NCI-H446 (cell line): ENCODE measurements at places on chromosomes 5 and 9.
A peak's percentile ranks its signal among the peaks of the same experiment; 100 is the strongest.

DNA sequence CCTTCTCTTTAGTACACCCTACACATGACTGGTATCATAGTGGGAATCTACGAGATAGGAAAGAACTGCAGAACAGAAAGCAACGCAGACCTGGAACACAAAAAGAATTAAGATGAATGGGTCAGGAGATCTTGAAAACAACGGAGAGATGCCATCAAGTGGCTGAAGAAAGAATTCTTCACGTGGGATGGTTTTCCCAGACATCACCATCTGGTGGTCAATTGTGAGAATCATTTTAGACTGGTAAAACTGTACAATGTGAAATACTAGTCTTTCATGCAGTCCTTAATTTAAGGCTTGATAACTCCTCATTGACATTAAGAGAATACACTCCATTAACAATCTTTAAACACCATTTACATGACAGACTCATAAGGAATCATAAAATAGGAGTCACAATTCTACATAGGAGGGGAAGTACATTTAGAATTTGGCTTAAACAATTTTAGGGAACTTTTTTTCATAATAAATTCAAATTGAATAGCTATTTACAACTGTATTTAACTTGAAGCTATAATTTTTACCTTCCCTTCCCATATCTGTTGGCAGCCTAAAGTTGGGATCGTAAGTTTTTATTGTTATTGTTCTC, 128.4 kb upstream of the TRPM3 start:
- peak; percentile 26 for DNase-seq

DNA sequence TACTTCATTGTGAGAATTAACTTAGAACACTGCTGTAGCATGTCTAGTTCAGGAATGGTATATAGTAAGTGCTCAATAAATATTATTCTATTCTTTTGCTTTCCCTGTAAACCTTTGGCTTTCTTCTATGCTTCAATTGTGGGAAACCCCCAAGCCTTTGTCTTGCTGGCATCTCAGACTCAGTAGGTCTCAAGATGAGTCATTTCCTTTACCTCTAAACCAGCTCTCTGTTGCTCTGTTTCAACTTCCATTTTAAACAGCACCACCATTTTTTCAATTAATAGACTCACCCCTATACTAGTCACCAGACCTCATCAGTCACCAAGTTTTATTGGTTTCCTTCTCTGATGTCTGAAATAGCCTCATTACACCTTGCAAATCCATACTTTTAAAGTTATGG, 43.5 kb downstream of the DMAC1 start:
- DNase-seq, result no peak

- no peak for DNase-seq
These were observed 6.7 kb downstream of the AP3B1 start for GRCh38 chr5:78287833-78288232.

GRCh38 chr9:105052346-105052745, 124.4 kb upstream of the ABCA1 start:
- DNase-seq, result no peak

GRCh38 chr5:93246090-93246855, 334.7 kb downstream of the NR2F1-AS1 start:
- peak; percentile 87 for DNase-seq

GRCh38 chr9:73412874-73413273, 261.2 kb downstream of the ANXA1 start:
- DNase-seq, result no peak

DNA sequence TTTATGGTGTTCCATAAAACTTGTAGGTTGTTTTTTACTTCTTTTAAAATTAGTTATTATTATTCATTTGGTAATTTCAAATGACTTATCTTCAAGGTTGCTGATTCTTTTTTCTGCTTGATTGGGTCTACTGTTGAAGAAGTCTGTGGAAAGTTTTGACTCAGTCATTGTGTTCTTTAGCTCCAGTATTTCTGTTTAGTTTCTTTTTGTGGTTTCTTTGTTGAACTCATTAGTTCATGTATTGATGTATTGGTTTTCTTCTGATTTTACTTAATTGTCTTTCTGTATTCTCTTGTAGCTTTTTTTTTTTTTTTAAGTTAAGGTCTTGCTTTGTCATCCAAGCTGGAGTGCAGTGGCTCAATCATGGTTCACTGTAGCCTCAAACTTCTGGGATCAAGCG, 345.4 kb upstream of the MEF2C start:
- no peak for DNase-seq

GRCh38 chr5:165607026-165607425, 2101.6 kb downstream of the MAT2B start:
- DNase-seq, result no peak
